NCI-H1105 (cell line): ENCODE measurements at places on chromosomes 12 and 14.

- no peak for DNase-seq
Measured at GRCh38 chr14:55136241-55136640, 7.2 kb downstream of the LGALS3 start.

DNA sequence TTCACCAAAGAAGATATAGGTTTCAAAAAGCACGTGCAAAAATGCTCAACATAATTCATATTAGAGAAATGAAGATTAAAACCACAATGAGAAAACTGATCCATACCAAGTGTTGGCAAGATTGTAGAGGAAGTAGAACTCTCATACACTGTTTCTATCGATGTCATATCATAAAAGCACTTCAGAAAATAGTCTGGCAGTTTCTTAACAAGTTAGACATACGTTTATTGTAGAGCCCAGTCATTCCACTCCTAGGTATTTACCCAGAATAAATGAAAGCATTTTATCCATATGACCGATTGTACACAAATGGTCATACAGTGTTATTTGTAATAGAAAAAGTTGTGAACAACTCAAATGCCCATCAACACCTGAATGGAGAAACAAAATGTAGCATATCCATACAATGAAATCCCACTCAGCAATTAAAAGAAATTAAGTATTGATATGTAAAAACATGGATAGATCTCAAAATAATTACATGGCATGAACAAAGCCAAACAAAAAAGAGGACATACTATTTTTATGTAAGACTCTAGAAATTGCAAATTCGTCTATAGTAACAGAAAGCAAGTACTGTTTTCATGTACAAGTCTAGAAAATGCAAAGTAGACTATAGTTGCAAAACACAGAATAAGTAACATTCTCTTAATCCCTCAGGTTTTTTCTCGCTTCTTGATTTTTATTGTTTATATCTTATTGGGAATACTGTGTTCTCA, 41.0 kb downstream of the USP15 start:
- DNase-seq: no peak

- no peak for DNase-seq
Measured at GRCh38 chr14:100119251-100119650, 40.2 kb downstream of the DEGS2 start.

DNA sequence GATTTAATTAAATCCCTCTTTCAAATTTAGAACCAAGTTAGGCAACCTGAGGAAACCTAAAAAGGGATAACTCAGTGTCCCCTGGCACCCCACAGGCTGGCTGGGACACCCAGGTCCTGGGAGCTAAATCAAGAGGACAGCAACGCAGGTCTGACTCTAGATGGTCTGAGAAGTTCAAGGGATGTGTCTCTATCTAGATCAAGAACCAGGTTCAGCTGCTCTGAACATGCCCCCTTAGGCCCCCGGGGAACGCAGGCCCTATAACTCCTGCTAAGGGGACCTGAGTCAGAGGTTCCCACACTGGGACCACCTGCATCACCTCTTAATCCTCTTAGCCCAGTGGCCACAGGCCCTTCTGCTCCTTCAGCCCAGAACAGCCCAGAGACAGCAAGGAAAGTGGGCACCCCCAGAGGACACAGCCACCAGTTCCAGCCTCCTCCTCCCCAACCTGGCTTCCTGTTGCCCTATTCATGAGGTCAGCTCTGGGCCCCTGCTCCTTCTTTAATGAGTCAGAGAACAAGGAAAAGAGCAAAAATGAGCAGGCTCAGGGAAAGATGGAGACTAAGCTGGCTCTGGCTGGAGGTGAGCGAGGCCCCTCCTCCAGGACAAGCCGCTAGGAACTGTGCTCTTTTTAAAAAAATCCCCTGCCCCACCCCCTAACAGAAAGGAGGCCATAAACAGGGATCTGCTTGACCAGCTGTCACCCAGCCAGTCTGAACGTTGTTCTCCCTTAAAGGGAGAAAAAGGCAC, 10.8 kb downstream of the PITPNM2 start:
- no peak for DNase-seq

- no peak for DNase-seq
Measured at GRCh38 chr14:54483073-54483745, 5.6 kb downstream of the GMFB start.

- peak; percentile 9 for DNase-seq
Measured at GRCh38 chr12:7907009-7907408, 29.0 kb downstream of the SLC2A3 start.

- DNase-seq: no peak
Measured at GRCh38 chr12:46674800-46675199, 151.0 kb downstream of the SLC38A4 start.

GRCh38 chr12:111409403-111409779, 3.7 kb downstream of the SH2B3 start:
- no peak for DNase-seq

DNA sequence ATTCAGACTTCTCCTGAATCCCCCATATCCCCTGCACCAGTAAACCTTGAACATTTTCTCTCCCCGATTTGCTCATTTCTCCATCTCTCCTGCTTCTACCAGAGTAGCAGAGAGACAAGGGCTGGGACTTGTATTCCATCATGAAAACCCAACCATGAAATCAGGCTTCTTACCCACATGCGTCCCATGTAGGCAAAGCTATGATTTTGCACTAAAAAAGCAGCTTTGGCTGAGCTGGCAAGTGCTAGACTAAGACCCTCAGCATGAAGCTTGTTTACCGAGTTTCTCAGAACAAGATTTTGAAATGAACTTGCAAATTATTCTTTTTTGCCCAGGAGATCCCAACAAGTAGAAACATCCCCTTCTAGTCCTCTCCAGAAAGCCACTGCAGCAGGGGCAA, 80.3 kb upstream of the RFLNA start:
- DNase-seq: no peak

GRCh38 chr14:35404449-35405303, at the start of gene NFKBIA:
NFKBIA (minus strand) TSS chr14:35404749; CDS start chr14:35404644, 105 bp downstream.
- DNase-seq: peak; percentile 82

- DNase-seq: peak; percentile 71
Measured at GRCh38 chr14:97625477-97625876, 828.3 kb downstream of the VRK1 start.

- DNase-seq: no peak
Measured at GRCh38 chr12:112456029-112456428, 37.3 kb downstream of the PTPN11 start.

- no peak for DNase-seq
Measured at GRCh38 chr12:9331218-9331626, 123.0 kb upstream of the PZP start.

DNA sequence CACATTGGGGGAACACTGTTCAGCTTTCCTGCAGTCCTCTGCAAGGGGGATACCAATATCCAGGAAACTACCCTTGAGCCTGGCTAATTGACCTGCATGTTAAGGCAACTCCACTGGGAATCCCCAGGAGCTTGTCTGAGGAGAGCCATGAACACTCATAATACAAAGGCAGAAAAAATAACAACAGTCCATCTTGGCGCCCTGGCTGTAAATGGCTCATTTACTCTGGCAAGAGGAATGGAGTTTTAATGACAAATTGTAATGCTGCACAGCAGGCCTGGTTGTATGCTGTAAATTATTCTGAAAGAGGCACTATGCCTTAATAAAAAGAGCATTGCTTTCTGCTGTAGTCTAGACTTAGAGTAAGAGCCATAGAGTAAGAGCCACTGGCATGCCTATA, 58.3 kb downstream of the SLC8A3 start:
- DNase-seq: no peak

DNA sequence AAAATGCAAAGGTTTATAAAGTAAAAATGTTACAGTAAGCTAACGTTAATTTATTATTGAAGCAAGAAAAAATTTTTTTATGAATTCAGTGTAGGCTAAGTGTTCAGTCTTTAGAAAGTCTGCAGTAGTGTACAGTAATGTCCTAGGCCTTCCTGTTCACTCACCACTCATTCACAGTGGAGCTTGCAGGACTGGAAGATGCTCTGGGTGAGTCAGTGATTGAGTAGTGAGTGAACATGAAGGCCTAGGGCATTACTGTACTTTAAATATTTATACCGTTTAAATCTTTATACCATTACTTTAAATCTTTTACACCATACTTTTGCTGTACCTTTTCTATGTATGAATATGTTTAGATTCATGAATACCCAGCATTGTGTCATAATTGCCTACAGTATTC, 120.3 kb upstream of the SLC38A4 start:
- DNase-seq: no peak
